ENCODE measurements at places on chromosomes 11 and 22.

DNA sequence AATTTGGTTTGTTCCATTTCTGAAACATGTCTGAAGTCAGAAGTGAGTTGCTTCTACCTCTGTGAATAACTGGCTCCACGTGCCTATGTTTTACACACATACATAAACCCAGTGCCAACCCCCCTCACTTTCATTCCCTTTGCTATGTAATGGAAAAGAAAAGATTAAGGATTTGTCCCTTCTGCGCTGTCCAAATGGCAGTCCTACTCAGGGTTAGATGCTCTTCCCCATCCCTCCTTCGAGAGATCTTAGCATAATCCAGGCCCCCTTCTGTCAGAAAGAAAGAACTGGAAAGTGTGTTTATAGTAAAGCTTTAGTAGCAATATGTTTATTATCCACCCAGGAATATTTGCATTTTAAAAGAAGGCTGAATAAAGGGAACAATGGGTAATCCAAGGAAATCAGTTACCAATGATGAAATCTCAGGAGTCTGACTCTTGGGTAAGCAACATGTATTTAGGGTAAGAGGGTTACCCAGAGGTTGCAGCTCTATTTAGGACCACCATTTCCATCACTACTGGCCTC is 3.1 kb upstream of the LAYN start:
- no peak for DNase-seq

GRCh38 chr11:65382804-65383368 is 440 bp upstream of the SLC25A45 start:
- DNase-seq, result no peak

DNA sequence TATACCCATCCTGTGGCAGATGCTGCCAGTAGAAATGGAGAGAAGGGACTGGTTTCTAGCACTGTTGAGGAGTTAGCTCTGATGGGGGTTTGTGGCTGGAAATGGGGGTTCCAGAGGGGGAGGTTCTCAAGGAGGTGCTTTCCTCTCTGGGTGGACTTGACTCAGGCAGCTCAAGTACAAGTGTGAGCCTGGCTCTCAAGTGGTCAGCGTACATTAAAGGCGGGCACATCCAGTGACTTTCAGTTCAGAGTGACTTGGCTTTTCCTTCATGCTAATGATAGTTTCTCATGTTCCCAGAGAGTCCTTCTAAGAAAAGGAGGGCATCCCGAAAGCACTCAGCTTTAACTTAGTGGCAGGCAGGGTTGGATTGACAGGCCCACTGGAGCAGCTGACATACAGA is 58.9 kb upstream of the HORMAD2 start:
- no peak for DNase-seq

GRCh38 chr11:131763193-131763890 is 392.9 kb downstream of the NTM start:
- no peak for DNase-seq

Measured in A172 (cell line).